Activated CD8-positive, alpha-beta memory T cell treated with anti-CD3 and anti-CD28 coated beads, Interleukin-2, amount 10 ng/mL, durations not matched to agents 7 days and 5 days (primary cell): ENCODE measurements at places on chromosomes 13 and 19. TPM values are rescaled to one million over a fixed set of nuclear protein-coding genes. Genes with fewer than 3 reads are reported as not detected.

The SIGLEC8 gene
- total RNA-seq, result not detected

The STOML3 gene
- total RNA-seq, result not detected

The PDX1 gene
- total RNA-seq, result not detected

The SERP2 gene
- not detected for total RNA-seq

The ZNF823 gene
- 6.3 TPM for total RNA-seq

The LRRC63 gene
- total RNA-seq, result 2.1 TPM

The ANGPTL4 gene
- total RNA-seq, result 0.50 TPM

The C19orf53 gene
- total RNA-seq, result 77.7 TPM

The CATSPERD gene
- not detected for total RNA-seq

The ZNF229 gene
- total RNA-seq, result 0.41 TPM

The ZSCAN22 gene
- 4.4 TPM for total RNA-seq

The GZMM gene
- total RNA-seq, result 76.3 TPM

The SOX1 gene
- not detected for total RNA-seq

The PTPRS gene
- total RNA-seq, result 0.32 TPM

GRCh38 chr19:16417660-16418596, 53.8 kb downstream of the EPS15L1 start:
- DNase-seq, result peak; percentile 74

GRCh38 chr13:75147946-75148345, 334.0 kb downstream of the TBC1D4 start:
- DNase-seq, result no peak

DNA sequence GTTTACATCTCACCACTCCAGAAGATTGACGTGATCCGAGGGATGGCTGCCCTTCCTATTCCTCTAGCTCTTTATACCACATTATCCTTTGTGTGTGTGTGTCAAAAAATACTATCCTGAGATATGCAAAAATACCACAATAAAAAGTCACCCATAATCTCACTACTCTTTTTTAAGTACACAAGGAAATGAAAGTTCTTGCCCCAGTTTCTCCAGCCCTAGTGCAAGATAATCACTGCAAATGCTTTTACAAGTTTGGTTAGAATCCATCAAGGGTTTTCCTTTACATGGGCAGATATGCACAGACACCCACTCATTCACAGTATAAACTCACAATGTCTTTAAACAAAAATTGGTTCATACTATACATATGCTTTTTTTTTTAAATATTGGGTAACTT, 89.3 kb downstream of the DIAPH3 start:
- no peak for DNase-seq

- DNase-seq, result no peak
Observed at GRCh38 chr13:49980266-49980665, 16.6 kb upstream of the TRIM13 start.

DNA sequence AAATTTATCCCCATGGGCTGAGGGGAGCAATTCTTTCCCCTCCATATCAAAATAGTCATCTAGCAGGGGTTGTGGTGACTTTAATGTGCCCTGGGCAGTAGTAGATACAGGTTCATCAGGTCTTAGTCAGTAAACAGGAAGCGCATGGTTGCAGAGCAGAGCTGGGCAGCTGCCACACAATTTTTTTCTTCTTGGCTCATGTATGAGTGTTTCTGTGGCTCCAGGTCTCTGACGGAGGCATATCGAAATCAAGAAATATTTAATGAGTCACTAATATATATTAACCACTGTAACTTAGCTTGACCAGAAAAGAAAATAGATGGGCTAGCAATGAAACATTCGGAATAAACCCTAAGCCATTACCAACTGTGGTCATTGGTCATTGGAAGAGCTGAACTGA, 68.4 kb upstream of the UBL3 start:
- no peak for DNase-seq

- no peak for DNase-seq
Observed at GRCh38 chr13:39159393-39159792, 121.1 kb downstream of the NHLRC3 start.

DNA sequence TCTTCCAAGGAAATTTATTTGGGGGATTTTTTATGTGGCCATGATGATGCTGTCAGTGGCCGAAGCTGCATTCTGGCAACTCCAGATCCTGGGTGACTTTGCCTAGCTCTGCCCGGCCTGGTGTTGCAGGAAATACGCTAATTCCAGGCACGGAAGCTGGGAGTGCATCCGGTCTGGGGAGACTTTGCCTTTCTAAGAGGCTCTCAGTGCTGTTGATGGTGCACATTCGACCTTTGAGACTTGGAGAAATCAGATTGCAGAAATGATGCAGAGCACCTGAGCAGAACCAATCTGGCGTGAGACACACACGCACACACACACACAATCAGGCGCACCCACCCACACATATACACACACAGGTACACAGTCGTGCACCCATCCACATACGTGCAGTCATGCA, 5.9 kb upstream of the TMEM255B start:
- no peak for DNase-seq

DNA sequence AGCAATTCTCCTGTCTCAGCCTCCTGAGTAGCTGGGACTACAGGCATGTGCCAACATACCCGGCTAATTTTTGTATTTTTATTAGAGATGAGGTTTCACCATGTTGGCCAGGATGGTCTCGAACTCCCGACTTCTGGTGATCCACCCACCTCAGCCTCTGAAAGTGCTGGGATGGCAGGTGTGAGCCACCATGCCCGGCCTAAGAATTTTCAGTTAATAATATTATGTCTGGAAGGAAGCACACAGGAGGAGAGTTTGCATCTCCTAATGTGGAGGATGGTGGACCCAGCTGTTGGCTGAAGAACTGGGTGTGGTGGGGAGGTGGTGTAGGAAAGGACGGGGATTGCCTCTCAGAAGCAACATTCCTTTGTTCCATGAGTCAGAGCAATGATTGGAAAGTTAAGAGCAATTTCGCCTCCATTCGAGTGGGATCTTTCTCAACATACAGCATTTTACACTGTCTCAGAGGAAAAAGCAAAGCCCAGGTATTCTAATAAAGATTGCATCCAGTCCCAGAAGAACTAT, 11.9 kb downstream of the PDCD2L start:
- no peak for DNase-seq

DNA sequence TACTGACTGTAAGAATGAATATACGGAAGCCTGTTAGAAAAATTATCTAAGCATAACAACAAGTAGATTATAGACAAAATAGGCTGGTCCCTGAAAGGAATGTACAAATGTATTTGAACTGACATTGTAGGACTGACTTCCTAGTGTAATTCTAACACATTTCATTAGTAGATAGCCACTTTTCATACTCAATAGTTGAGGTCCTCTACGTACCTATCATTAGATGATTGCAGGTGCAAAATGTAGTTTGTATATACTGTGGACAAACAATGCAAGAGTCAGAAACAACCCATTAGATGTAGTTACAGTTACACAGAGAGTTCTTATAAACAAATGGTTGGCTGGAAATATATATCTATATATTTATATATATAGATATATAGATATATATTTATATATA, 402.3 kb upstream of the SLITRK6 start:
- DNase-seq, result no peak

DNA sequence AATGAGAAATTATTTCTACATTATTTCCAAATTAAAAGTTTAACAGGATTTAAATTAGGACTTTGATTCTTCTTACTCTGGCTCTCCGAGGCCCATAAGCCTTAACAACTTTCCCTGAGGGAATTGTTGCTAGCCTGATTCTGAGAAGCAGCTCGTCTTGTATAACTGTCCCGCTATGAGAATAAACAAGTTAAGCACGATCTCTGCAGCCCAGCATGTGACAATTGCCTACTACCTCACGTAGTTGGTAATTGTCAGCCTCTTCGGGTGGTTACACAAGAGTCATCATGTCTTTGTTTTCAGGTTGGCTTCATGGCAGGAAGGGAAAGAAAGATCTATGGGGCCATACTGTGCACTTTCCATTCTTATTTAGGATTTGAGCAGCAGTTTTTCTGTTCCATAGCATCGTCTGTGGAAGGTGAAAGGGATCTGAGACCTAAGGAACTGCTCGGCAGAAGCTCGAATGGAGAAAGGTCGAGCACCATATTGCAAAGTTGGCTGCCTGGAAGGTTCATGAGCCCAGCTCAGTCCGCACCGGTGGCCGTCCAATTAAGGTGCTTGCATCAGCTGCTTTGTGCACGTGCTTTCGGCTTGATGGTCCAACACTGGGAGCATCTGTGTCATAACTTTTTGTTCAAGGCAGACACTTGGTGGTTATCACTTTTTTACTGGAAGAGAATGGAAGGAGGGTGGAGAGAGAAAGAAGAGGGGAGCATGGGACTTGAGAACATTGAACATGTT, 1.8 kb upstream of the STARD13 start:
- DNase-seq, result no peak

DNA sequence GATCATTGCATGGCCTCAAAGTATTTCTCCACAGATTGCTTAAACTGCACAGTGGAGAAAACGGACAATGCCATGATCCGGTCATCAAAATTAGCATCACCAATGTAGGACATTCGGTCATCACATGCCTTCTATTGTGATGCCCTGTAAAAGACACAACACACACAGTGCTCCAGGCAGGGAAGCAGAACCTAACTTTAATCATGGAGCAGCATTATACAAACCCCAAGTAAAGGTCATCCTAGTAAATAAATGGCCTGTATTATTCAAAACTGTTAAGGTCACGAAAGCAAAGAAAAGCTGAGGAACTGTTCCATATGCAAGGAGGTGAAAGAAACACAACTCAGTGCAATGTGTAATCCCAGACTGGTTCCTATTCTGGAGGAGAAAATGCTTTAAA, 42.2 kb downstream of the TGDS start:
- no peak for DNase-seq

GRCh38 chr19:38049105-38049649, 142.2 kb downstream of the SIPA1L3 start:
- DNase-seq, result peak; percentile 74

DNA sequence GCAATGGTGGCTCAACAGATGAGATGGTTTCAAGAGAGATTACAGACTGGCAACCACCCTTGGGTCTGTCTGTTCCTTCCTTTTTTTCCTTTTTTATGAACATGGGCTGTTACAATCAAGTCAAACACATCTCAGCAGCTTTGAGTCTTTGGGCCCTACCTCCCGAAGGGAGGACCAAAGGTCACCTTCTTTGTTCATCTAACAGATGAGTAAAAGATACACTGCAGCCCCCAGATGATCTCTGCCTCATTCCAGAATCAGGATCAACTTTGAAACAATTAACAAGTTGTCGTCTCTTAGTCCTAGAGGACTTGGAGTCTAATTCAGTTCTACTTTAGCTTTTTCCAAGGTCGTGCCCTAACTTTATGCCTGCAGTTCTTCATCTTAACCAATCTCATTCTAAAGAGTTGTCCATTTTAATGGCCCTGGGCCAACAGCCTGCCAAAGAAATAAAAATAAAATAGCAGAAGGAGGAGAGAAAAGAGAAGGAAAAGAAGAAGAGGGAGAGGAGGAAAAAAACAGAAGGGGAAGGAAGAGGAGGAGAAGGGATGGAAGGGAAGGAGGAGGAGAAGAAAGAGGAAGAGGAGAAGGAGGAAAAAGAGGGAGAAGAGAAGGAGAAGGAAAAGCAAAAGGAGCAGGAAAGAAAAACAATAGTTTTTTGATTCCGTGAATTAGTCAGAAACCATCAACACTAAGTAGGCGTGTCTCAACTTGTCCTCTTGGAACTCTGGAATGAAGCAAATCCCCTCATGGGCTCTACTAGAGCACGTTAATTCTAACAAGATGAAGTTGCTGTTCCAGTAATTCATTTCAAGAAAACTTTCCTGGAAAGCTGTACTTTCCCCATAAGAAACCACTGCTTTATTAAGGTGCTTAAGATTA, 281.2 kb downstream of the FOXO1 start:
- DNase-seq, result no peak

DNA sequence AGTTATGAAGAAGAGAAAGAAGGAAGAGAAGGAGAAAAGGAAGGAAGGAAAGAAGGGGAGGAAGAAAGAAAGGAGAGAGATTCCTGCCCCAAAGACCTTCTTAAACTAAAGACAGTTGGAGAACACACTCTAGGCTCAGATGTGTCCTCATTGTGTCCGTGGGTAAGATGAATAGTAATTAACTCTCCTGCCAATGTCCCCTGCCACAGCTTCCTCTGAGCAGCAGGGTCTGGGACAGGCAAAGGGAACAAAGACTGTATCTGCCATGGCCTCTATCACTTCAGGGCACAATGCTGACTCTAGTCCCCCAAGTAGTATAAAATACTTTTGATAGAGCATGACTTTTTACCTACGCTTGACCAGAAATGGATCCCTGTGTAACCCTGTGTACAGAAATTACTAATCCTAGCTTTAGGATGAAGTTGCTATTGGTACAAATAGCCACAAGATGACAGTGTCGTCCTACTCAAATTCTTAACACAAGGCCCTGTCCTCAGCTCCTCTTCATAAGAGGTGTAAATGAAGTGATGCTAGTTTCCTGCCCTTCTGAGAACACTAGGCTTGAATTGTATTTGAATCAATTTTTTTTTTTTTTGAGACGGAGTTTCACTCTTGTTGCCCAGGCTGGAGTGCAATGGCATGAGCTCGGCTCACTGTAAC, 186.2 kb upstream of the GPR12 start:
- no peak for DNase-seq

DNA sequence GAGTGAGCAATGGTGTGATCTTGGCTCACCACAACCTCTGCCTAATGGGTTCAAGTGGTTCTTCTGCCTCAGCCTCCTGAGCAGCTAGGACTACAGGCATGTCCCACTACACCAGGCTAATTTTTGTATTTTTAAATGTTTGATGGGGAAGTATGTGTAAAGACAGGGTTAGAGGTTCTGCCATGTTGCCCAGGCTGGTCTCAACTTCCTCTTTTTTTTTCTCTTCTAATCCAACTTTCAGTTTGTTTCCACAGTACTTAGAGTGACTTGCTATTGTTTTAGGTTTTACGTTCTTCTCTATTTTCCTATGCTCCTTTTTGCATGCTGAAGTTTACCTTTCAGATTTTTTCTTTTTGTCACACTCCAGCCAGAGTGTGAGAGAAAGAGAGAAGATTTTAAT, 1433.0 kb downstream of the UQCRFS1 start:
- DNase-seq, result no peak

DNA sequence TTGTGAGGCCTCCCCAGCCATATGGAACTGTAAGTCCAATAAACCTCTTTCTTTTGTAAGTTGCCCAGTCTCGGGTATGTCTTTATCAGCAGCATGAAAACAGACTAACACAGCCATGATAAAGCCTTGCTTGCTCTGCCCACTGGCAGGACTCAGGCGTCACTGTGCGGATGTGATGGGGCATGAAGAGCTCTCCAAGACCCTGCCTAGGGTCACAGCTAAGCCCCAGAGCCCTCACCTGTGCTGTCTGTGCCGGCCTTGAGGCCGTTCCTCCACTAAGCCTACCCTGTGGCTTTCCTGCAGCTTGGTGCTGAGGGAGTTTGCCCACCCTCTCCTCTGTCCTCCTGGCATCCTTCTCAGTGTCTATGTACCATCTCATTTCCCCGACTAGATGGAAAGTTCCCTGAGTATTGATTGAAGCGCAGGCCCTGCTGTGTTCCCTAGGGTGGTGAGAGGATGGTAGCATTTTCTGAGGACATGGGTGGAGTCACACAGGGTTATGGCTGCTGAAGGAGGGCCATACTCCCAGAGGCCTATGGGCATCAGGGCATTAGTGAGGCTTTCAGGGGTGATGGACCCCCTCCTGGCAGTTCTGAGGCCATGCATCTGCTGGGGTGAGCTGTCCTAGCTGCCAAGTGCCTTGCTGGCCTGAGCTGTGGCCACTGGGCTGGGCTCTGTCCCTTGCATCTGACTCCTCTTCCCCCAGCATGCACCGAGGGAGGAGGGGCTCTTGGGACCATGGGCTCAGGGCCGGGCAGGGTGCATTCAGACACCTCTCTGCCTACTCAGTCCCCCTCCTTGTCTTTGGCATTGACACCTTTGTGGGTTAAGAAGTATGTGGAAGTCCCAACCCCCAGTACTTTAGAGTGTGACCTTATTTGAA, 75.3 kb downstream of the TEX29 start:
- DNase-seq, result peak; percentile 34

- DNase-seq, result no peak
Observed at GRCh38 chr13:31053091-31053490, 108.6 kb downstream of the HSPH1 start.

- no peak for DNase-seq
Observed at GRCh38 chr13:112741185-112741755, 51.4 kb downstream of the ATP11A start.
